Renal cortex interstitium (tissue), 15 donors: ENCODE measurements at places on chromosomes 2 and 18.

DNA sequence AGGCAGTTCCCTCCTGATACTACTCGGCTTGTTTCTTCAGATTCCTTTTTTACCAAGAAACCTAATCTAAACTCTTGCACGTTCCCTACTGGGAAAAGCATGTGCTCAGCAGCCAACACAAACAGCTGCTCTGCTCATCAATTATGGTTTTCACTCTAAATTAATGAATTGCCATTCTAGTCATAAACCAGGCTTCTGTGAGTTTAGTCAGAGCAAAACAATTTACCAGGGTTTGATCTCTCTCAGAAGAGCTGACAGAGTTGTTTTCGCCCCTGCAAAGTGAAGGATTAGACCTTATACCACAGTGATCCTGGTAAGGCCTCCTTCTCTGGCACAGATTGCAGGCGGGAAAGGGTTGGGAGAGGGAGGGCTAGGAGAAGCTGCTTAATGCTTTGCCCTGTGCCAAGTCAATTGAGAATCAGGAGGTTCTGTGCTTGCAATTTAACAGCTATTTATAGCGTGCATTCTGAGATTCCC lies 57.2 kb downstream of the REEP1 start:
- DNase-seq: no peak

DNA sequence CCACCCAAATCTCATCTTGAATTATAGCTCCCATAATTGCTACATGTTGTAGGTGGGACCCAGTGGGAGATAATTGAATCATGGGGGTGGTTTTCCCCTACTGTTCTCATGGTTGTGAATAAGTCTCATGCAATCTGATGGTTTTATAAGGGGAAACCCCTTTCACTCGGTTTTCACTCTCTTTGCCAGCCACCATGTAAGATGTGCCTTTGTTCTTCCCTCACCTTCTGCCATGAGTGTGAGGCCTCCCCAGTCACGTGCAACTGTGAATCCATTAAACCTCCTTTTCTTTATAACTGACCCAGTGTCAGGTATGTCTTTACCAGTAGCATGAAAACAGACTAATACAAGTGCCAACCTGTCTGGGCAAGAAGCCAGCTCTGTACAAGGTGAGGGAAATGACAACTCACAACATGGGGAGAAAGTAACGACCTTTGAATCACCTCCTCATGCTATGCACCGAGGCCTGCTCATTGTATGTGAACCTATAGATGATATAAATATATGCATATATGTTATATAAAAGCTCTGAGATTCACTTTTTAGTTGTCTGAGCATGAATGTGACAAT lies 162.2 kb downstream of the ALPK2 start:
- no peak for DNase-seq

DNA sequence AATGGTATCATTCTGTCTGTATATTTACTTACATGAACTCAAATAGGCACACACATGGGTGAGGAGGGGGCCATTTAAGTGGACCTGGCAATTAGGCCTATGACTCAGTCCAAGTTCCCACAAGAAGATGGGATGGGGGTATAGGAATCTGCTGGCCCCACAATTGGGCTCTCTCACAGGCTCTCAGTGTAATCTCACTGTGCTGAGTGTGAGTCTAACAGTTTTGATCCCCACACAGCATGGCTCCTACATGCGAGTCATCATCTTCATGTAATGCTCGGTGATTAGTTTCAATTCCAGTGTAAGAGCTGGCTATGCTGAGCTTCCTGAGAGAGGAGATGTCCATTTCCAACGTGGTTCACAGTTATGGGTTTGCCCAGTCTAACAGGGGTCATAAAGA lies 114.0 kb downstream of the GATA6 start:
- no peak for DNase-seq

DNA sequence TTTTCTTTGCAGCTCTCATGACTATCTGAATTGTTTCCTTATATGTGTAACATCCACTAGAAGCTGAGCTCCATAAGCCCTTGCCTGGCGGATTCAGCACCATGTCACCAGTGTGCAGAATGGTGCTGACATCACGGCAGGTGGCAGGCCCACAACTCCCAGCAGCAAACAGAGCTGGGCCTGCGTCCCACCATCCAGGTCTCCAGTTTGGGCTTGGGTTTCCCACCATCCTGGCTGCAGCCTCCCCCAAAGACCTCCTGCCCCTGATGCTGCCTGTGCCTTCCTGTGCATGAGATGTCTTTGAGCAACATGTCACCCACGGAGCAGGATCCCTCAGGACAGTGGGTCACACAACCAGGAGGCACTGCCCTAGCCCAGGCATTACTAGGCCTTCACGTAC lies 113.1 kb downstream of the TNS1 start:
- DNase-seq: no peak

DNA sequence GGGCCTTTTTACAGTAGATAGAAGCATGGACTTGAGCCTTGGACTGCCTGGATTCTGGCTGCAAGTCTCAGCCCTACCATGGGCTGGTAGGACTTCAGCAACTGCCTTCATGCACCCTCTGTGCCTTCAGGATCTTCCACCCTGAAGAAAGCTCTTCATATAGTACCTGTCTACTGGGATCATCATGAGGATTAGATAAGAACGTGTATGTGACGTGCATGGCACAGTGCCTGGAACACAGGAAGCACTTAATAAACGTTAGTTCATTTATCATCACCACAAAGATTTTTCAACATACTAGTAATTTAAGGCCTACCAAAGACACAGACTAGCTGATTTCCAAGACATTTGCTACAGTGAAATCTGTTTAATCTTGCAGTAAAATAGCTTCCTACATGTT lies 53.2 kb upstream of the ITM2C start:
- no peak for DNase-seq

GRCh38 chr18:73535990-73536389 lies 611.6 kb downstream of the FBXO15 start:
- DNase-seq: no peak

DNA sequence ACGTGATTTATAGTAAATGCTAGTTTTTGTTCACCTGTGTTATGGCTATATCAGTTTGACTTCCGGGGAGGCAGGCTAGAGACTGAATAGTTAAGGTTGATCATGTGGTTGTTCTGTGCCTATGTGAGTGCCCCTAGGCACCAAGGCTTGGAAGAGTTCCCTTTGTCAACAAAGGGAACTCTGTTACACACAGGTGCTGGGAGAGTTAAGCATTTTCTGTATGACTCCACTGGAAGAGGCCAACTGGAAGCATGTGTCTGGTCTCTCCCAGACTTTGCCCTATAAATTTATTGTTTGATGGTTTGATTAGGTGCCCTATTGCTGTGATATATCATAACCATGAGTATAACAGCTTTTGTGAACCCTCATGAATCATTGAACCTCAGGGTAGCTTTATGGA lies 63.8 kb downstream of the ARL6IP6 start:
- DNase-seq: no peak

DNA sequence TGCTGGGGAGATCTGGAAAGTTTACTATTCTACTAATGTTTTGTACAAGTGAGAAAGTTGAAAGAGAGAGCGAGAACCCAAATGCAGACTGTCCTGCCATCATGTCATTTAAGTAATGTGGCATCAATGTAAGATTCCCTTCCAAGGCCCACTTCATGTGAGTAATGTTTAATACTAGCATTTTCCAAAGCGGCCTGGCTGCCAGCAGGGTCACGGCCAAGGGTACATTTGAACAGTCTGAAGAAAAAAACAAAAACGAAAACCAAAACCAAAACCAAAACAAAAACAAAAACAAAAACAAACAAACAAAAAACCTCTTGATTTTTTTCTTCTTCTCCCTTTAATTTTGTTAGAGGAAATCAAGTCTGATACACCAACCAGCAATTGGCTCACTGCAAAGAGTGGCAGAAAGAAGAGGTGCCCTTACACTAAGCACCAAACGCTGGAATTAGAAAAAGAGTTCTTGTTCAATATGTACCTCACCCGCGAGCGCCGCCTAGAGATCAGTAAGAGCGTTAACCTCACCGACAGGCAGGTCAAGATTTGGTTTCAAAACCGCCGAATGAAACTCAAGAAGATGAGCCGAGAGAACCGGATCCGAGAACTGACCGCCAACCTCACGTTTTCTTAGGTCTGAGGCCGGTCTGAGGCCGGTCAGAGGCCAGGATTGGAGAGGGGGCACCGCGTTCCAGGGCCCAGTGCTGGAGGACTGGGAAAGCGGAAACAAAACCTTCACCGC lies 2.2 kb downstream of the HOXD10 start:
- DNase-seq: no peak

DNA sequence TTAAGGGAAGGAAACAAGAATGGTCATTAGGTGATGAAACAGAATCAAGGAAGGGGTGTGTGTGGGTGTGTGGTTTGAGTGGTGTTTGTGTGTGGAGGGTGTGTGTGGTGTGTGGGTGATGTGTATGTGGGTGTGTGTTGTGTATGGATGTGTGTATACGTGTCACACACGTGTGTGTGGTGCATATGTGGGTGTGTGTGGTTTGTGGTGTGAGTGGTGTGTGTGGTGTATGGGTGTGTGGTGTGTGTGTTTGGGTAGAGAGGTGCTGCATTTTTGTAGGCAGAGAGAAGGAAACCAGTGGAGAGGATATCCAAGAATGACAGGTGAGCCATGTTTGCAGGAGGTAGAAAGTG lies 1.1 kb upstream of the CEP192 start:
- no peak for DNase-seq

DNA sequence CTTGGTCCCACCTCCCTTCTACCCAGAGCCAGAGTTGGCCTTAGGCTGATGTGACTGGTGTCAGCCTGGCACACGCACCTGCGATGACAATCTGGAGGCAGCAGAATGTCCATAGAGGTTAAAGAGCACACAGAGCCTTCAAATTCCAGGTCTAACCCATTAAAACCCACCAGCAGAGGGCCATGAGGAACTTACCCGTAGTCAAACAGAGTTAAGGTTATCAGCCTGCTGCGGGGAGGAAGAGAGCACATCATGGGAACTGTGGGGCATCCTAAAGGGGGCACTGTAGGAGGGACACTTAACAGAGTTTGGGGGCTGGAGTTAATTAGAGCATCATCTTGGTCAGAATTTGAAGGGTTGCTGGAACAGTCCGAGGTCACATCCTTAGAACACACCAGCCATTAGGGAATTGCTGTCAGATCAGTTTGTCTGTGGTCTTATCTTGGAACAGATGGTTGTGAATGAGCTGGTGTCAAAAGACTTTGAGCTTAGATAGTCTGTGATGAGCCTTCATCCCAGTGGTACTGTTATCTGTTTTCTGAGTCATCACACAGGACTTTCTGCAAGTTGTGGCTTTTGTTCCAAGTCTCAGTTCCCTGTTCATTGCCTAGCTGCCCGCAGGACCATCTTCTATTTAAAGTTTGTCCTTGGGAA lies 248.6 kb downstream of the LOXHD1 start:
- no peak for DNase-seq

- no peak for DNase-seq
These were observed 26.8 kb downstream of the HPCAL1 start for GRCh38 chr2:10329580-10329879.

GRCh38 chr18:26575865-26576217 lies 27.5 kb upstream of the KCTD1 start:
- no peak for DNase-seq

DNA sequence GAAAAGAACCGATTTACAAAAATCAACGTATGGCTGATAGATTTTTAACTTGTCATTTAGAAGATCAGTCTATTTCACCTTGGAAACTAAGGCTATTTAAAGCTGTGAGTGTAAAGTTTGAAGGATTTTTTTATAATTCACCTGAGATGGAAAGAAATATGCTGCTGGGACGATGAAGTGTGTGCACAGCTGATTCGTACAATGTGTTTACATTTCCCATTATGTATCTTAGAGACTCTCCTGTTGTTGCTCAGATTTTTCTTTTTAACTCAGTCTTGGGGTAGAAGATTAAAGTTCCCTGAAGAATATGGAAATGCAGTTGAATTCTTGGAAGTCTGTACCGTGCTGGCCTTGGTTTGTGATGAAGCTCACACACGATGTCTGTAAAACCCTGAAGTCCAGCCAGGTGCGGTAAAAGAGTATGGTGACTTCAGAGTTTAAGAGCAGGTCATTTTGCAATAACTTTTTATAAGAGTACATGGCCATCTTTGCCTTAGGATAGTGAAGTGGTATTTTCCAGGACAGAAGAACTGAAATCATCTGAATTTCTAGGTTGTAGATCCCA lies 250.1 kb downstream of the PRKCE start:
- no peak for DNase-seq

DNA sequence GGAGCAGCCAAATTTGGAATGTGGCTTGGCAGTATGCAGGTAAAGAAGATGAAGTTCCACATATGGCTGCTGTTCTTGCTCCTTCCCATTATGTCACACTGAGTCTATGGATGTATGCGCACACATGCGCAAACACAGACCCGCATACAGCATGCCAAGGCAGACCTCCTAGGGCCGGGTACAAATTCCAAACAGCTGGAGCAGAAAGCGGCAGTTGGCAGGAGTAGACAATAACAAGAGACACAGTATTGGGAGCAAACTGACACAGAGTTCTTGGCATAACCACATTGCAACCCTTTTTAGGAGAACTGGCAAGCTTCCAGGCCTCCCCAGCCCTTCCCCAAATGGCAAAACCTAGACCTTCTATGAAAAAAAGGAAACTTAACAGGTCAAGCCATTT lies 268.9 kb downstream of the SP3 start:
- DNase-seq: no peak

DNA sequence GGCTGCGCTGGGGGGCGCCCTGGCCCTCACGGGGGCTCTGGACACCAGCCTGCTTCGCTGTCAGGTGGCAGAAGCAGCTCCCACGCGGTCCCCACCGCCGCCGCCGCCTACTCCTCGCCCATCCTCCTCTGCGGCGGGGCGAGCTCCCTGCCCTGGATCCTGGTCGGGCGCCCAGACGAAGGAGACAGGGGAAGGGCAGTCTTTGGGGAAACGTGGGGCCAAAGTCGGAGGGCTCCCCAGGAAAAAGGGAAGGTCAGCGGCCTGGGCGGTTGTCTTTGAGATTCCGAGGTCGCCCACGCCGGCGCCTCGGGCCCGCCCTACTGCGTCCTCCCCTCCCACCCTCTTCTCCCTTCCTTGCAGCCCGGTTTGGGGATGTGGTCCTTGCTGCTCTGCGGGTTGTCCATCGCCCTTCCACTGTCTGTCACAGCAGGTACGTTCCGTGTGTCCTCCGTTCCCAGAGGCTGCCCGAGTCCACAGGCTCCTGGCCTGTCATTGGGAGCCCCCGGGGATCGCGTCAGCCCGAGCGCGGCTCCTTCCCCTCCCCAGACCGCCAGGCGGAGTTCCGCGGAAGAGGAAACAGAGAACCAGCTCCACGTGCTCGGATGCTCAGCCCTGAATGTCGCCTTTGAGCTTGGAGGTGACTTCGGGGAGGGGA lies 800 bp downstream of the IL1RL2 start:
- no peak for DNase-seq

DNA sequence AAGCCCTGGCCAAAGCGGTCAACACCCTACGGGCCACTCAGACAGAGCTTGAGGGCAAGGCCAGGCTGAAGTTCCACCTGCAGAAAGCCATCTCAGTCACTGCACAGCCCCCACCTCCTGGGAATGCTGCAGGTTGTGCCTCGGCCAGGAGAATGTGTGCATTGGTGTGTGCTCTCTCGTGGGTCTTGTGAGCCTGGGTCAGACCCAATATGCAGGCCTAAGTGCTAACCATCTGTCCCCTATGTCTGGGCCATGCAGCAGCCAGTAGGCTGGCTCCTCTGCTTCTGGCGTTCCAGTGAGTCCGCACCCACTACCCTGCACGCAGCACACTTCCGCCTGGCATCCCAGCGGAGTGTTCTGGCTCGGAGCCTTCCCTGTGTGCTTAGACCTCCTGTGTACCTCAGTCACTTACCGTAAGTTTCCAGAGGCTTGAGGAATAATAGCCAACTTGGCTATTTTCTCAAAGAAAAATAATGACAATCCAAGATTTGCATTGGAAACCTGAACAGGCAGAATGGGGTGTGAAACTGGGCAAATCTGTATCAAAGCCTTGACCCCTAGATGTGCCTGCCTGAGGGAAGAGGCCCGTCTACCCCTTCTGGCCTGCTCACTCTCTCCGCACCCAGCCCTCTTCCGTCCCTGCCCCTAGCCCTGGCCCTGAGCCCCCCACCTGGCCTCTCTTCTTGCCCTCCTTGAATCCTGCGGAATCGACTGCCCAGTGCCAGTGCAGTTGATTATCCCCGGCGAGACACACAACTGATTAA lies 7.2 kb downstream of the SIX3 start:
- no peak for DNase-seq
